ENCODE measurements at places on chromosomes 7 and 10.

- no peak for DNase-seq
These were observed 573.0 kb upstream of the IGFBP3 start for GRCh38 chr7:46494028-46494427.

DNA sequence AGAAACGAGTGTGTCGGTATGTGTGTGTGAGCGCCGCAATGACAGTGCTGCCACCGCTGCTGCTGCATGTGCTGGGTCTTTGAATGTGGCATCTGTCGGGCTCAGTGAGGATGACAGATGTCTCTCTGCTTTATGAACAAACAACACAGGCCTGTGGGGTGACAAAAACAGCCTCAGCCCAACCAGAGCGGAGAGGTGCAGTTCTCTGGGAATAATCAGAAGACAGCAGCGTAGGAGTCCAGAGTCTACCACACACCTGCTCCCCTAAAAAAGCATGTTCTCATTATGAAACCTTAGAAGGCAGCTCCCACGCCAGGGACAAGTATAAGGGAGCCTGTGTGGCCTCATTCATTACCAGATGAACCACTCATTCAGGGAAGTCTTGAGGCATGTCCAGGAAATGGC, 278.3 kb downstream of the KCNMA1 start:
- no peak for DNase-seq

DNA sequence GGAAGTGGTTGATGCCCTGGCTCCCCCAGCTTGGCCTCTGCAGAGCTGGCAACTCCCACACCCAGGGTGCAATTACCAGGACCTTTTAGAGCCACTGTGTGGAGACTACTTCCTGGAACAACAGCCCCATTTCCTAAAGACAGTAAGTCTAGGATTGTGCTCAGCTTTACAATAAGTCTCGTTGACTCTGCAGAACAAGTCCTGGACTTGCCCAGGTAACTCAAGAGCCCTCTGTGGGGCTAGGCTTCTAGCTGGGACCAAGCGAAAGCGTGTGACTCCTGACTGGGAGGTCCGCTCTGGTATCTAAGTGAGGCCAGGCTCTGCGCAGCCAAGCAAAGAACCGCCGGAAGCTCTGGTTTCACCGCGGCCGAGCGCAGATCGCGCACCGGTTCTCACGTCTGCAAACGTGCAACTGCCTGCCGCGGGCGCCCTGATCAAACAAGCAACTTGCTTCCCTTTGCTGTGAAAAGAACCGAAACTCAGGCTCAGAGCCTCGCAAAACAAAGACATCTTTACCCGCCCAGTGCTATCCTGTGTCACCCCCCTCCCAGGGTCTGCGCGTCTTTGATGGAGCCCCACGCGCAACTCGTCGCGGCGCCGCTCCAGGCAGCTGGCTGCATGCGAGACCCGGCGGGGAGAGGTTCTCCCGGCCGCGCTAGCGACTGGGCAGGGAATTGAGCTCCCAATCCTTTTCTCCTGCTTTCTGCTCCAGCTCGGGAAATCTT, 4.4 kb upstream of the PDLIM1 start:
- DNase-seq = peak; percentile 30

- peak; percentile 20 for DNase-seq
These were observed 49.5 kb downstream of the NEURL1 start for GRCh38 chr10:103542764-103543616.

DNA sequence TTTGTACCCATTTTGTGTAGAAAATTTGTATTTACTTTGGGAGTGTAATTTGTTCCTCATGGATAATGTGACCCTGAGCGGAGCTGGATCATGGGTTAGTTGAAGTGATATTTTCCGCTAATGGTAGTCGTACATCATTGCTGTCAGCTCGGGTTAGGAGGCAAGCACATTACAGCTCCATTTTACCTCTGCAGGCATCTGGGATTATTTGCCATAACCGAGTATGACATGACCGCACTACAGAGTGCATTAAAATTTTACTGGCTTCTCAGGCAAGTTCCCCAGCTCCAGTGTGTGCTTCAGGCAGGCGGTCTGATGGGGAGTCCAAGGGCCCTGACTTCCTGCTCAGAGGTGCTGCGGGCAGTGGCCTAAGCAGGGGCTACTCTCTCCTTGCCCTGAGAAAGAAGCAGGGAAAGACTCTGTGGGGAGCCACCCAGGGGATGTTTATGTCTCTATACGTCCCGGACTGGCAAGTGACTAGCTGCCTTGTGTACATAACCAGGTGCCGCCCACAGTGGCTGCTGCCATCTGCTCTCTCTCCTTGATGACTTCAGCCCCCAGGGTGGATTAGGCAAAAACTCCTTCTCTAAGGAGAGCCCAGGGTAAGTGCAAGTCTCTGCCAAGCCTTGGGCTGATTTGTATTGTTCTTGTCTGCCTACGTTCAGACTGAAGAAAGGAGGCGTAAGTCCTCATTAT, 685.3 kb upstream of the GALNT17 start:
- DNase-seq = no peak

DNA sequence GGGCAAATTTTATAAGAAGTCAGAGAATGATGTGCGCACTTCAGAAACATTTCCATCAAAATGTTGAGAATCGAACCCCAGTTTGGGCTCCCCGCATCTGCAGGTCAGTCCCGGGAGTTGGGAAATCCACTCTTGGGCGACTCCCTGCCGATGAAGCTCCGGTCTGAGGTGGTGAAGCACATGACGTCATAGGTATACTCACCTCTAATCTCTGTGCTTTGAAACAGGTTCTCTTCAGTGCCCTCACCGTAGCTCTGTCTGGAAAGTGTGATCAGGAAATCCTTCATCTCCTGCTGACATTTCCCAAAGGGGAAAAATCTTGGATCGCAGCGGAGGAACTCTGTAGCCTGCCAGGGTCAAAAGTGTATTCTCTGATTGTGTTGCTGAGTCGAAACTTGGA, 138.5 kb downstream of the ABCA13 start:
- no peak for DNase-seq

GRCh38 chr7:125057963-125058362, 128.3 kb upstream of the POT1 start:
- DNase-seq = no peak

- no peak for DNase-seq
These were observed 35.1 kb upstream of the GARS1 start for GRCh38 chr7:30559611-30560010.

DNA sequence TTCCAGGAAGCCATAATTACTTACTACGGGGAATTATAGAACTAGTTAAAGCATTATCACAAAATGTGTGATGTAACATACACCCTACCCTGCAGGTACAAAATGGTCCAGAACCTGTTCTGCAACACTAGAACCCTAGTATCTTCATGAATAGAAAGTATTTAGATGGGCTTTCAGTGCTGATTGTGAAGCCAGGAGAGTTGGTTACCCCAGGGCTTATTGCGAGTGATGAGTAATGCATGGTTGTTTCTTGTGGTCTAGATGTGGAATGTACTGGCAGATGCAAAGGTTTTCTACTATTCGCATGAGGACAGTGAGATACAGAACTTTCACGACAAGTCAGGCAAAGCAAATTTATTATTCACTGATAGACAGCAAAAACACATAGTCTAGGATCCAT, 33.6 kb upstream of the AGR3 start:
- no peak for DNase-seq

- DNase-seq = no peak
These were observed 2.3 kb upstream of the CTTNBP2 start for GRCh38 chr7:117875566-117875965.
